ENCODE measurements at places on chromosomes 1 and 21.

DNA sequence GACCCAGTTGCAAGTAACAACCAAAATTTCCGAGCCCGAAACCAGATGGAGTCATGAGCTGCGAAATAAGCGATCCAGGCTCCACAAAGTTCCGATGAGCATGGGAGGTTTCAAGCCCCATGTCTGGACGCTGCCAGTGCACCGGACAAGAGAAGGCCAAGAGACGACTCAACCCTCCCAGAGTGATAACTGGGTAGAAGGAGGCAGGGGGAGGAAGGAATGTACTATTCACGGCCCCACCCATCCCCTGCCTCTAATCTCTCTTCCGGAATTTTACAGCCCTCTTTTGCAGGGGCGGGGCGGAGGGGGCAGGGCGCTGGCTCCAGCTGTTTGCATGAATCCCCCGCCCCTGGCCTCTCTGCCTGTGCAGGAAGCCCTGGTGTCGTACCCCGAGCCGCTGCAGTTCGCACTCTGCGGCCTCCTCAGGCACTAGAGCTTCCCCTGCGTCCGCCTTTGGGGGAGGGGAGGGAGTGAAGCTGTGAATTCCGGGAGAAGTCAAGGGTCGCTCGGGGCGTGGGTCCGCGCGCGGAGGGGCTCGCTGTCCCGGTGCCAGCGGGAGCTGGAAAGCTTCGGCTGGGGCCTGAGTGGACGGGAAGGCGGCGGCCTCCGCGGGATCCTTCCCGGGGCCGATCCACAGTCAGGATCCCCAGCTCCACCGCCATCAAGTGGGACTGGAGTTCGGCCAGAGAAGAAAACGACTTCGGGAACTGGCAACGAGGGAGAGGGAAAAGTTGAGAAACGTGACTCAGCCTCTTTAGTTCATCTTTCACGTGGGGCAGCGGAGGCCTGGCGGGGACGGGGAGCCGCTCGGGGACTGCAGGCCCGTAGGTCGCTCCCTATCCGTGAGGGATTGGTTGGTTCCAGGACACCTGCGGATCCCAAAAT, 6.3 kb upstream of the PTP4A2 start:
- no peak for DNase-seq

DNA sequence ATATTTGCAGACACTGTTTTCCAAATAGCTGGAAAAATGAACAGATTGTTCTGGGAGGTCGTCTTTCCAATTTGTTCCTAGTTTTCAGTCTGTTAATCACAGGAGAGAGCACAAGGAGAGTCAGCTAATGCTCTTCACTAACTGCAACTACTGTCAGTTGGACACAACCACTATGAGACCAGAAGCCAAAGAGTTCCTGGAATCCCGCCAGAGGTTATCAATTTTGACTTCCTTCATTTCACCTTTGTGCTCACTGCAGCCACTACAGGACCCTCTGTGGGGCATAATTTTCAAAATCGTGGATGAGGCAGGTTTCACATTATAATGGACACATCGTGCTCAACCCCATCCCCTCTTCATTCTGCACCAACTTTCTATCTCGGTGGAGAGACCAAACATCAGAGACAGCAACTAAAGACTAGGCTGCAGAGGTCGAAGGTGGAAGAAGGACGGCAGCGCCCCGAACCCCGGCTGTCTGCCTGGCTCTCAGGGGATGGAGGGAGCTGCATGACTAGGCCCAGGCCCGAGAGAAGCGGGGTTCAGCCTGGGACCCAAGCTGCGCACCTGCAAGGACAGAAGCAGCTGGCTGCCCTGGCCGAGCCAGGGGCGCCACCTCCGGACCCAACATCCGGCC, 602 bp downstream of the KIAA0319L start:
- DNase-seq = no peak

- no peak for DNase-seq
Observed at GRCh38 chr1:53500204-53501064, 41.2 kb downstream of the DMRTB1 start.

DNA sequence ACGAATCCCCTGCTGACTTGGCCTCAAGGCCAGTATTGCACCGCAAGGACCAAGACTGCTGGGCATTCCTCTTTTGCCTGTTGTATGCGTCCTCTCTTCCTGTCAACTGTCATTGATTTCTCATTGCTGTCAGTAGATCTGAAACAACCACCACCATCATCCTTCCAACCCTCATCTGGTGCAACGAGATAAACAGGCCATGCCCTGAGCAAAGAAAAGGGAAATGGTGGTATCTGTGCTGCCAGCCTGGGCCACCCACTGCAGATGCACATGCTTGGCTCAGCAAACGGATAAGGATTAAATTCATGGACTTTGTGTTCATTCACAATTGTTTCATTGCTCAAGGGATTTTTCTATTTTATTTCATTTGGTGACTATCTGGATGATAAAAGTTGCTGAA, 13.6 kb downstream of the OXCT2 start:
- DNase-seq = no peak

DNA sequence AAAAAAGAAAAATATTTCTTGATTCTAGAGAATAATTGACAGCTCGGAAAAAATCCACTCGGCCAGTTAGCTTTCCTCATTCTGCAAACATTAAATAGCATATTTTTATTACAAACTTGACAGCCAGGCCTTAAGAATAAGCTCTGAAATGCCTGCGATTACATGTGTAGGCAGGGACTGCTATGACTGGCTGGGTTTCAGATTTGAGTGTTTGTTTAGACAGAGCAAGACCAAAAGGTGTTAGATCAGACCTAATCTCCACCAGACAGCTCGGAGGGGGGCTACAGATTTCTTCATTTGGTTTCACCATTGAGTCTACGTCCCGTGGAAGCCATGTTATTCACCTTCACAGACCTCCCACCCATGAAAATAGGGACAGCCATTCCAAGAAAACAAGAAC, 192.1 kb upstream of the ADAMTS5 start:
- DNase-seq = no peak

- no peak for DNase-seq
Observed at GRCh38 chr1:160221089-160221488, 15.9 kb downstream of the PEA15 start.

DNA sequence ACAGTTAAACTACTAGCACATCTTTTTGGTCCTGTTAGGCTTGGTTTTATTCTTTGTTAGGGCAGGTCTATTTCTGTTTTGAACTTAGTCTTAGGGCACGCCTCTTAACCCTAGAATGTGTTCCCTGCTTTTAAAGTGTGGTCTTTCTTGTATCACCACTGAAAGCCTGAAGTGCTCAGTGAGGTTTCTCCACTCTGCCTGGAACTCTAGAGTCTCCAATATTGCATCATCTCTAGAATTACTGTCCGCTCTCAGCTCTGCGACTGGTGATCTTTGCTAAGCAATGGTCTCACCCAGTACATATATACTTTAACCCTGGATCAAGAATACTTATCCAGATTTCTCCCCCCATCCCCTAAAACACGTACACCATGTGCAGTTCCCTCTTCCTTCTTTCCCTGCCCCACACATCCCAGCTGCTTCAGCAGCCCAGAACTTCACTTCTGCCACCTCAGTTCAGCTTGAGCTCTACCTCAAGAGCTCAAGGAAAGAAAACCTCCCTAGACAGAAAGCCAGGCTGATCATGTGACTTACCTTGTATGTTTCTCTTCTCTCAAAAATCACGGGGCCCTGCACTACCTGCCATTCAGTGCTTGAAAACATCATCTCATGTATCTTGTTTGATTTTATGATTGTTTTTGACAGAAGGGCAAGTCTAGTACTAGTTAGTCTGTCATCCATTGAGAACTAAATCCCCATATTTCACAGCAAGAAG, 59.9 kb downstream of the TENT5C start:
- no peak for DNase-seq

DNA sequence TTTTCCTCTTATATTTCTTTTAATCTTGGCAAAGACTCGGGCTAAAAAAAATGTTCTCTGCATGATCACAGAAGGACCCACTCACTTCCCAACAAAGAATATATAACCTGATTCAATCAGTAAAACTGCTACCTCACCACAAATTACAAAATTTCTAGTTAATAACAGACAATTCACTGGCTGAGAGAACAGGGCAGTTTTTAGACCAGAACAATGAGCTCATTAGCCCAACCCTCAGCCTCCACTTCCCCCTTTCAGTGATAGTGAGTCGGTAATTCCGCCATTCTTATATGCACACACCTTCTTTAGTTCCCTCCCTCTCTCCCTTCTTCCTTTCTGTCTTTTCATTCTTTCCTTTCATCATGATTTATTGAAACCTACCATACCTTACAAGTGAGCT, 8.9 kb downstream of the SIPA1L2 start:
- no peak for DNase-seq

DNA sequence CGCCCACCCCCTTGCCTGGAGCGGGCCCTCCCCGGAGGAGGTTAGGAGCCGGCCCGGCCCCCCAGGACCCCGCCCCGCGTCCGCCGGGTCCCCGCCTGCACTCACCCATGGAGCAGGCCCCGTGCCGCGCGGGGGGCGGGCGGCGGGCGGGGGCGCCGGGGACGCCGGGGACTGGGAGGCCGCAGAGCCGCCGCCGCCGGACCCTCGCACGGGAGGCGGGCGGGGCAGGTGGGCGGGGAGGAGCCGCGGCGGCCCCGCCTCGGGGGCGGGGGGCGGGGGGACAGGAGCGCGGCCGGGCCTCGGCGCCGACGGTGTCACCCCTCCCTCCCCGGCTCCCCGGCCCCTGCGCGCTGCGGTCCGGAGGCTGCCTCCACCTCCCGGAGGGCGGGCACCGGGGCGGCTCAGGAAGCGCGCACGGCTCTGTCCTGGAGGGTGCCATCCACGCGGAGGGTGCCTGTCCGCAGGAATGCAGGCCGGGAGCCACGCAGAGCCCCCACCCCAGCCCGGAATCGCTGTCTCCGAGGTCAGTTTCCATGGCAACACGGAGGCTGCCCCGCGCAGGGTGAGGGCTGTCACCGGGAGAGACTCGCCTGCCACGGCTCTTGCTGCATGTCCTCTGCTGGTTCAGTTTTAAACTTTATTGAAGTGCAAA, 5.9 kb upstream of the PLEKHG5 start:
- no peak for DNase-seq

GRCh38 chr1:12581179-12581578, 36.8 kb downstream of the DHRS3 start:
- no peak for DNase-seq

Measured in vagina (tissue), 2 donors.